ENCODE measurements at places on chromosomes 16 and 17.

DNA sequence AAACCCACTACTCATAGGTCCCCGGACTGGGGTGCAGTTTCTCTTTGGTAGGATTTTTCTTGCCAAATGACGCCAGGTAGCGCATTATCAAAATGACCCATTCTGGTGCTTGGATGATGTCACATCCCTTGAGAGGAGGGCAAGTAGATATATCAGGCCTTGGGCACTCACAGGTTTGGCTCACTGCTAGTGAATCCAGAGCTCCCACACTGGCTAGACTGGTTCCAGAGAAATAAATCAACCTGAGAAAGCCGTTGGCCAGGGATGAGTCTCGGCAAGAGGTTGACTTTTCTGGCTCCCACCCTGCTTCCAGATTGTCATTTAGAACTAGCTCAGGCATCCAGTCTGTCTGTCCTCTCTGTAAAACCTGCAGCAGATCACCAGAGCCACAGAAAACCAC, 188.4 kb upstream of the MAF start:
- DNase-seq: no peak

- DNase-seq: no peak
Observed at GRCh38 chr16:29318037-29318436, 88.5 kb downstream of the NPIPB11 start.

DNA sequence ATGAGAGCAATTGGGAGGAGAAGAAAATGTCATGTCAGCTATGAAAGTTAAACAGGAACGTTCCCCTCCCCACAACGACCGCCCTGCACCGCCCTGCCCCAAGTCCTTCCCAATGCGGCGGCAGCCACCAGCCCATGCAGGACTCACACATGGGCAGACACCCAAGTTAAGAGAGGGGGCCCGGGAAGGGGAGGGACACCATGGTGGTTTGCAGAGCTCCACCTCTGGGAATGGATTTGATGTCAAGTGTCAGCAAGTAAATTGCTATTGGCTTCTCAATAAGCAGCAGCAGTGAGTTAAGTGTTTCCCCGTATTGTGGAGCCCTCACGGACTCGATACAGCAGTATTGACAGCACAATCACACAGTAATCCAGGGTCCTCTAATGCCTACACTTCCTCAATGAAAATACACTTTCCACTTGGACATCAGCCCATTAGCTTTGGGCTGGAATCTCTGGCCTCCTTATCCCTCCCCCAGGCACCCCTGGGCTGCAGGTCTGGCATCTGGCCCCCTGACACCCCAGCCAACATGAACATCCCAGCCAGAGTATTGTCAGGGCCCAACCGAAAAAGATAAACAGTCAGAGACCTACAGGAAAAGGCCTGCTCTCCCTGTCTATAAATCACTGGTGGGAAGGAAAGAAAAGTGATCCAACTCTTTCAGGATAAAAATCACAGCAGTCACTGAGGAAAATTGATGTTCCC, 22.6 kb downstream of the ZFHX3 start:
- DNase-seq: no peak

GRCh38 chr17:35630530-35631148, 43.5 kb downstream of the AP2B1 start:
- DNase-seq: no peak

DNA sequence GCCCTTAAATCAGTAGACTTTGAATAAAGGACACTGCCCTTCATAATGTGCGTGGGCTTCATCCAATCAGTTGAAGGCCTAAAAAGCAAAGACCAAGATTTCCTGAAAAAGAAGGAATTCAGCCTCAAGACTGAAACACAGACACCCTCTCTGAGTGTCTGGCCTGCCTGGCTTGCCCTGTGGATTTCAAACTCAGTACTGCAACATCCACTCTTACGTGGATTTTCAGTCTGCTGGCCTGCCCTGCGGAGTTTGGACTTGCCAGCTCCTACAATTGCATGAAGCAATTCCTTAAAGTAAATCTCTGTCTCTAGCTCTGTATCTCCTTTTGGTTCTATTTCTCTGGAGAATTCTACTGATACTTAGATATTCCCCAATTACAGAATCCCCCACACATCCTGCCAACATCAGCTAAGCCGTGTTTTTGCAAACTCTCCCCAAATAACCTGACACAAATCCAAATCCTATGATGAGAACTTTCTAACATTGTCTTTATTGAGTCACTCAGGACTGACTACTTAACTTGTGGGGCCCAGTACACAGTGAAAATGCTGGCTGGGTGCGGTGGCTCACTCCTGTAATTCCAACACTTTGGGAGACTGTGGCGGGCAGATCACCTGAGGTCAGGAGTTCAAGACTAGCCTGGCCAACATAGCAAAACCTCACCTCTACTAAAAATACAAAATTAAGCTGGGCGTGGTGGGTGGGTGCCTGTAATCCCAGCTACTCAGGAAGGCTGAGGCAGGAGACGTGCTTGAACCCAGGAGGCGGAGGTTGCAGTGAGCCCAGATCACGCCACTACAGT, 7.2 kb upstream of the TNFRSF17 start:
- no peak for DNase-seq

DNA sequence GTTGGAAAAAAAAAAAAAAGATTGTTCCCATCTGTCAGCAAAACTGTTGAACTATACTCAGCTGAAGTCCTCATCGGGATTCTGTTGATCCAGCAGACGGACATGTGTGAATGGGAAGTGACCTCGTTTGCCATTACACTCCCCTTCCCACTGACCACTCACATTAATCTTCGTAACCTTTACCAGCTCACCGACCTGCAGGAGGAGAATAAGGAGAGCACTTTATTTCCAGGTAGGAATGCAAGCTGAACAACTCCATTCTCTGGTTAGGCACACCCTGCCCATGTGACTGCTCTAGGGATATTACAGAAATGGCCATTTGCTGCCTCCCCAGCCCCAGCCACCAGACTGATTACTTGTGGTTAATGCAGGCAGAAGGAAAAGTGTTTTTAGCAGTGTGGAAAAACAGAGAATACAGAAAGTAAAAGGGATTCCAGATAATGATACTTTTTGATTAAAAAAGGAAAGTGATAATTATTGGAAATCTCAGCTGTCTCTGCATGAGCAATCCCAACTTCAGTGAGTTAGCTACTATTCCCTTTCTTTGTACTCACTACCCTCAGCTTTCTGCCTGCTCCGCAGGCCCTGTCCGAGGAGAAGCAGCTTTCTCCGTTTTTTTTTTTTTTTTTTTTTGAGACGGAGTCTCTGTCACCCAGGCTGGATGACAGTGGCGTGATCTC, 23.6 kb upstream of the YWHAE start:
- no peak for DNase-seq

- DNase-seq: no peak
Observed at GRCh38 chr17:74756891-74757290, 8.5 kb downstream of the NHERF1 start.

GRCh38 chr17:61465550-61466237, 13.5 kb downstream of the TBX4 start:
- peak; percentile 26 for DNase-seq

- no peak for DNase-seq
Observed at GRCh38 chr17:48054238-48055185, 6.4 kb downstream of the NFE2L1 start.

- no peak for DNase-seq
Observed at GRCh38 chr17:21300601-21301571, 16.4 kb downstream of the MAP2K3 start.

GRCh38 chr17:16107165-16107770, 107.6 kb downstream of the TTC19 start:
- DNase-seq: no peak

DNA sequence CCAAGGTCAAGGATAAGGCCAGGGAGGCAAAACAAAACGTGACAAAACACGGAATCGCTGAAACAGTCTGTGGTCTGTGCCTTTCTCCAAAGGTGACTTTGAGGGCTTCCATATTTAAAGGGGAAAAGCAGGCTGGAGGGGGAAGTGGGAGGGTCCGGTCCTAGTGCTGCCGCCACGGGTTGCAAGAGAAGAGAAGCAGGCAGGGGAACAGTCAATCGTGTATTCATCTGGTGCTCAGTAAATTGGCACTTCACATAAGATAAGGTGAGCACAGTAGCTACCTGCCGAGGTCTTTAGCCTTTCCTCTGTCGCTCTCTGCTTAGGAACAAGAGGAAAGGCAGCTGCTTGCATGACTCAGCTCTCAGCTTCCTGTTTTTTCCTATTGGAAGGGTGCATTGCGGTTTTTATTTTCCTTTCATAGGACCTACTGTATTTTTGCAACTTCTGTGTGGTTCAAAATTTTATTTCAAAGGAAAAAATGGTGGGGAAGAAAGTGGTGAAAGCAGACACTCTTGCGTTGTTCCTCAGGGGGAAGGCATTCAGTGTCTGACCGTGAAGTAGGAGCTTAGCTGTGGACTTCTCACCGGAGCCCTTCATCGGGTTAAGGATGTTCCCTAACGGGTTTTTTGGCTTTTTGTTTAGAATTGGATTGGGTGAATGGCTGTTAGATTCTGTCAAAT, 7.1 kb upstream of the LGALS3BP start:
- DNase-seq: no peak

DNA sequence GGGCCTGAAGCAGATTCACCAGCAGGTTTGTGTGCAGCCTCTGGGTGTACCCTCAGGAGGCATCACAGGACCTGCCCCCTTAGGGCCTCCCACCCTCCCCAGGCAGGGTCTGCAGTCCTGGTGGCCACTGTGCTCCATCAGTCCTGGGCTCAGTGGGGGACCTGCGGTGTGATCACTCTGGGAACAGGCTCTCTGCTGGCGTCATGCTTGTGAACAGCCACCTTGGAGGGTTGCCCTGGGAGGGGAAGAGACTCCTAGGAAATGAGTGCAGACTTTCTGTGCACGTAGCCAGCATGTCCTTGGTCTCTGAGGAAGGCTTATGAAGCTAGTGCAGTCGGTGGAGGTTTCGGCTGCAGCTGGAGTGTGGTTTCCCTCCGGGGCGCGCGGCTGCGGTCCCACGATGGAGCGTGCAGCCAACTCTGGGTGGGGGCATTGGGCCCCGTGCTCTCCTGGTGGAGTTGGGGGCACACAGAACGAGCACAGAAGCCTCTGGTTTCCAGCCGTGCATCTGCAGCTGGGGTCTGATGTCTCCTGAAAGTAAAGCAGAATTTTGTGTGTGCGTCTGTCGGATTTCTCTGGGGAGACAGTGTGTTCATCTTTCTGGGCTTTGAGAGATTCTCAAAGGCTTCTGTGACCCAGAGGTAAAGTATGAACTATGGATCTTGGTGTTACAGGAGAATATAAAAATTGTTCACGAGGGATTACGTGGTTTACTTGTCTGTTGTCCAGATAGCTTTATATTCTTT, 68.1 kb upstream of the ZNF750 start:
- no peak for DNase-seq

GRCh38 chr17:83119987-83120864, 40.8 kb downstream of the METRNL start:
- peak; percentile 88 for DNase-seq

- no peak for DNase-seq
Observed at GRCh38 chr17:75003070-75003956, 9.2 kb upstream of the MRPL58 start.

DNA sequence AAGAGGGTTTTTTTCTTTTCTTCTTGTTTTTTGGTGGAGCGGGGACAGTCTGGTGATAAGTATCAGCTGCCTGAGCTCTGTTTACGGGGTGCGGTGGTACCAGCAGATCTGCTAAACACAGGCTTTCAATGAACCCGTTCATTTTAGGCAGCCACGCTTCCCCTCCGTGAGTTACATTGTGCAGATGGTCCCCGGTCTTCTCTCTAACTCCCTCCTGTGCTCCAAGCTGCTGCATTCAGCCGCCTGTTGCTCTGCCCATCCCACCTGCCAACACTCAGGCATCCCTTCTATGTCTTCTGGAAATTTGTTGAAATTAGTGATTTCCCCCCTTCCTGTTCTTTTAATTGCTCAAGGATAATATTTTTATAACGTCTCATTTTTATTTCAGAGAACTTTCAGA, 82.1 kb upstream of the ELAC2 start:
- DNase-seq: no peak

DNA sequence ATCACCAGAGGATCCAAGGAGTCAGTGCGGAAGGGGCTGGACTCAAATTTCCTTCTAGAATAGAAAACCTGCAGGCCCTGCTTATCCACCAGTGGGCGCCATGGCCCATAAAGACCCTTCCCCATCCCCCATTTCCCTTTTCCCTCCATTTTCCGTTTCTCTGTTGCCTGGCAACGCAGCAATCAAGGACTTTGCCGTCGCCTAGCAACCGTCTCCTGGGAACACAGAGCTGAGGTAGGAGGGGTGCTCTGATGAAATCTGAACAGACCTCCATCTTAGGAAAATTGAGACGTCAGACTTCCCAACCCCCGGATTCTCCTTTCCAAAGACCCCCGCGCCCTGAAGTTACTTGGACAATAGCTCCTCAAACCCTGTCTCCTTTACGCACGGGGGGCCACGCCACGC, 5.7 kb downstream of the DLG4 start:
- DNase-seq: no peak

DNA sequence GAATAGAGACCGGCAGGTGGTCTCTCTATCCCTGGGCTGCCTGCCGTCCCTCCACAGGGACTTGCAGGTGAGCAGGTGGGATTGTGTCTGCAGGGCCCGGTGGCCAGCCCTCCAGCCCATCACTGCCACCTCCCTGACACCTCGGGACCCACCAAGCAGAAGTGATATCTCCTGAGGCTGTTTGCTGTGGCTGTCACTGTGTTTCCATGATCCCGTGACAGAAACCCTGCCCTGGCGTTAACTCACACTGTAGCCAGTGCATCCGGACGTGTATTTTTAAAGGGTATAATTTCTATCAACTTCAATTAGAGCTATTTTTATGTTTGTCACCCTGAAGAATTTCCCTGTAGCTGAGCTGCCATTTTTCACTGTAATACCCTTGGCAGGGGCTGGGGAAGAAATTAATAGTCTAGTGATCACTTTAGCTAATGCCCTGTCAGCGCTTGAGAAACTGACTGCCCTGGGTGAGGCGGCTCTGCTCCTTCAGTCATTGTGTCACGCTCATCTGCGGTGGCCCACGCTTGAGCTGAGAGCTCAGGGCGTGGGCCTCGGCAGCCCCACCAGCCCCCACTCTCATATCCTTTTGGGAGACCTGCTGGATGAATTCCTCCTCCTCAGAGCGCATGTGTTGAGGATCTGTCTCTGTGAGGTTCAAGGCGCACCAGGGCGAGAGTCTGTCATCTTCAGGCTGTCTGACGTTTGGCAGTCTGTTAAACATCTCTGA, 229.9 kb upstream of the CIBAR2 start:
- DNase-seq: no peak
